ENCODE measurements at places on chromosomes 3 and 15. TPM values are rescaled to one million over a fixed set of nuclear protein-coding genes. Genes with fewer than 3 reads are reported as not detected.

Gene CLRN1
- total RNA-seq: not detected

Gene TMEM212
- total RNA-seq: not detected

DNA sequence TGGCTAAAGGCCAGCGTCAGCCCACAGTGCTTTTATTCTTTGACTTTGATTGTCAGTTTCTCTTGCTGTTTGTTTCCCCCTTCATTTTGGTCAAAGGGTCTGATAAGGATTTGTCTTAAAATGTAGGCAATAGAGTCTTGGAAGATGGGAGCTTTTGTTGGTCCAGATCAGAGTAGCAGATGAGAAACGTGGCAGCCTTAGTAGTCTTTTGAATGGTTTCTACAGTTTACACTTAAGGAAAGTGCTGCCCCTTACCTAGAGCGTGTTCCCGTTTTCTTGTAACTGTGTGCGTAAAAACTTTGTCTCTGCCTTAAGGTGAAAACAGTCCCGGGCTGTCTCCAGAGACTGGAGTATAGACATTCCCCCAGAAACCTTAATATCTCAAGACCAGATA, 630 bp downstream of the LXN start:
- DNase-seq: no peak

DNA sequence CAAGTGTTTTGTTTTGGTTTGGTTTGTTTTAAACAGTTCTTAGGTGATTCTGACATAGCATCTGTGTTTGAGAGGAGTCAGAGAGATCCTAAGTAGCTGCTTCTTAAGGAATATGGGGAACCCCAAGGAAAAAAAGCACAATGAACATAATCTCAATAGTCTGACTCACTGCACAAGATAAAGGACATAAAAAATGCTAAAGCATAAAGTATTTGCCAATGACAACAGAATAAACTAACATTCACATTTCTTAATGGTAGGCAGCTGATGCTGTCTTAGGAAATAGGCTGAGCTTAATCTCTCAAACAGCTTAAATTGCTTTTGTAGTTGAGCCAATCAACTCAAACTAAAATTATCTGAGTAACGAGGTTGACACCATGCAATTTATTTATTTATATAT, 2.9 kb downstream of the NCEH1 start:
- no peak for DNase-seq

GRCh38 chr3:72924055-72924454, 36.2 kb downstream of the GXYLT2 start:
- DNase-seq: no peak

DNA sequence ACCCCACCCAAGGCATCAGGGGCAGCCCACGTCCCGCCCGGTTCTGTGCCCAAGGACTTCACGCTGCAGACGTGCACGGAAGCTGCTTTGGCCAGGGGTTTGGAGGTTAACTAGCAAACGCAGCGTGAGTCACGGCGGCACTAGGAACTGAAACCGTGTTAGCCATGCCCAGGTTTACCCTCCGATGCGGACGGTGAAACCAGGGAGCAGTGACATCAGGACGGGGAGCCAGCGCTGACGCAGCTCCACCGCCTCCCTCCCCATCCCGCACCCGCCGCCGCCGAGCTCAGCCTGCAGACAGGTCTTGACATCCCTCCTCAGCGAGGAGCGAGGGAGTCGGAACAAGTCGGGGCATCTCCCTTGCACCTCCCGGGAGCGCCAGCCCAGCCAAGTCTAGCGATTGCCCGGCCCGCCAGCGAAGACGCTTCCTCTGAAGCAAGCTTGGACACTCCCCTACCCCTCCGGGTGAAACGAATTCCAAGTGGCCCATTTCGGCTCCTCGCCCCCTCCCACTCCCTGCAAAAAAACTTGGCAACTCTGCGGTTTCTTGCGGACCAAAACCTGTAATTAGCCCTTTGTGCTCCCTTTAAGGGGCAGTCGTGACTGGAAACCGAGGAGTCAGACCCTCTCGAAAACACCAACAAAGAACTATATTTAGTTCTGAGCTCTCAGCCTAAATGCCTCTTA, 1.4 kb upstream of the RAP2B start:
- peak; percentile 88 for DNase-seq

GRCh38 chr3:136075218-136075808, 109.8 kb downstream of the PPP2R3A start:
- DNase-seq: no peak

DNA sequence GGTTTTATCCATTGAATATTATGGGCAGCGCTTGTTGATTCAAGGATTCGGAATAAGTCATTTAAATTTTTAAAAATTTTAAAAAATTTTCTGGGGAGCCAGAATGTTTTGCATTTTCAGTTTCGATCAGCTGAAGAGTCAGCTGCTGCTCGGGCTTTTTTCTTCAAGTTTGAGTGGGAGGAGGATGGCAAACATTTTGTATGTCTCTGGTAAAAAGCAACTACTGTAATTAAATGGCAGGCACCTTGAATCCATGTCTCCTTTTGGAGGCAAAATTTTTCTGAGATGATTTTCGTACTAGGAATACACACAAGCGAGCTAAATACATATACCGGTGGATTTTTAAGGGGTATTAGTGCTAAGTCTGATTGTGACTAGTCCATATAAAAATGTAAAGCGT, 612 bp downstream of the C3orf38 start:
- no peak for DNase-seq
